ENCODE measurements at places on chromosomes 6 and 20.

GRCh38 chr6:27684264-27685211 lies 211.6 kb upstream of the ZNF184 start:
- DNase-seq, result peak; percentile 82

GRCh38 chr6:112482373-112482772 lies 135.2 kb downstream of the RFPL4B start:
- no peak for DNase-seq

- DNase-seq, result peak; percentile 80
Measured at GRCh38 chr20:50635676-50636600, 55.4 kb downstream of the RIPOR3 start.

- DNase-seq, result no peak
Measured at GRCh38 chr6:54621285-54621684, 225.3 kb upstream of the FAM83B start.

DNA sequence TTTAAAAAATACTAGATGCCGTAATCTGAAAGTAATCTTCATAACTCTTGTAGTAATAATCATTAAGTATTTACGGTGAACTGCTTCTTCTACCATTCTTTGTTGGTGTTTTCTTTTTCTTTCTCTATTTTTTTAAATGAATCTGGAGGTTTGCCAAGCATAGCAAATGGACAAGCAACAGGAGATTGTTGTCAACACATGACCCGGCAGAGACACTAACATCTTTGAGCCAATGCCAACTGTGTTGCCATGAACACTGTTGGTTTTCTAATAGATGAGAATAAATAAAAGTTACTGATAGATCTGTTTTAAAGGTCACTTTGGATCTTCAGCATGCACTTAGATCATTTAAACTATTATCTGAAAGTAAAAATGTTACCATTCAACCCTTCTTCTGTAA lies 523.6 kb upstream of the EYS start:
- no peak for DNase-seq

DNA sequence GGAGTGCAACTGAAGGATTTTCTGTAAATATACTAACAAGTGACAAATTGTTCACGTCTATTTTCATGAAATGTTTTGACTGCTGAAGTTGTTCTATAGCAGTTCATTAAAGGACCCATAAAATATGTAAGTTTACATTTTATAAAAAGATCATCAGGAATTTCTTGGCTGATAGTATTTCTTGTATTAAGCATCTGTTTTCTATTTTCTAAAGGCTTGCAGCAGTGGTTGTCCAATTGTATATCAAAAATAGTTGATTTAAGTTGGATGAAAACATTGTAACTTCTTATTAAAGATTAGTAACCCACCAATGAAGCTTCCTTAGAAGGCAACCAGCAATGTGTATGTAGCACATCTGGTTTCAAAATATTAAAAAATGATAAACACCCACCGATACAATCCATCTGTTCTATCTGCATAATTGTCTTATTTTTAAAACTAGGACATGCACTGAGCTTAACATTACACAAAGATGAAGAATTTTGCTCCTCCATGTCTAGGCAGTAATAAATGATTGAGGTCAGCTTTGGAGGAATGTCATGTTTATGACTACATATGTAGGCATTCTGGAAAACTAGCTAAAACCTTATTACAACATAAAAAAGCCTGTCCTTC lies 301.3 kb upstream of the TCF21 start:
- DNase-seq, result peak; percentile 18

GRCh38 chr20:48405909-48406308 lies 421.9 kb downstream of the PREX1 start:
- peak; percentile 48 for DNase-seq

- DNase-seq, result peak; percentile 78
Measured at GRCh38 chr20:20466341-20466879, 98.5 kb downstream of the INSM1 start.

- DNase-seq, result no peak
Measured at GRCh38 chr20:45465491-45466266, 3.9 kb upstream of the WFDC2 start.

DNA sequence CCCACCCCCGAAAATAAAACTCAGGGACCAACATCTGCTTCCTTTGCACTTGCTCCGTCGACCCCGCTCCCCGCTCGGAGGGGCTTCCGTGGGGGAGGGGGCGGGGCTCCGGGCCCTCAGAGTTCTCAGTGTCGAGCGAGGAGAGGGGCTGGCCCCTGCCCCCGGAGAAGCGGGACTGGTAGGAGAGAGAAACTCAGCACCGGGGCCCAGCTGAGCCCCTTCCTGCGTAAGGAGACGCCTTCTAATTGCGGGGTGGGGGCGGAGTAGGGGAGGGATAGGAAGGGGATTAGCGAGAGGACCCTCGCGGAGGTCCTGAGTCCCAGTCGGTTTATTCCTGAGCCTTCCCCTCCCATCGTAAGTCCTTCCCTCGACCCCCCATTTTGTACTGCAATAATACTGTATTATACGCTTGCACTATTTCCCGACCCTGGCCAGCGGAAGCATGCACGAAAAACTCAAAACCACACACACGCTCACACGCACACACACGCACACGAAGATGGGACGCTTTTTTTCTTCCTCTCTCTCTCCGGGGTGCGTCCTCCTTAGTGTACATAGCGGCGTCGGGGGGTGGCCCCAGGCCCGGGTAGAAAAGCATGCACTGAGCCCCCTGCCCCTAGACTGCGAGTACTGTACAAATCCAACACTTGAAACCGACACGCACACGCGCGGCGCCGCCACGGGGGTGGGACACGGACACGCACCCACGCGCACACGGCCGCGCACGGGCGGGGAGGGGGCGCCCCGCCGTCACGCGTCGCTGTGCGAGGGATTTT lies 22.1 kb upstream of the SLC22A7 start:
- no peak for DNase-seq

DNA sequence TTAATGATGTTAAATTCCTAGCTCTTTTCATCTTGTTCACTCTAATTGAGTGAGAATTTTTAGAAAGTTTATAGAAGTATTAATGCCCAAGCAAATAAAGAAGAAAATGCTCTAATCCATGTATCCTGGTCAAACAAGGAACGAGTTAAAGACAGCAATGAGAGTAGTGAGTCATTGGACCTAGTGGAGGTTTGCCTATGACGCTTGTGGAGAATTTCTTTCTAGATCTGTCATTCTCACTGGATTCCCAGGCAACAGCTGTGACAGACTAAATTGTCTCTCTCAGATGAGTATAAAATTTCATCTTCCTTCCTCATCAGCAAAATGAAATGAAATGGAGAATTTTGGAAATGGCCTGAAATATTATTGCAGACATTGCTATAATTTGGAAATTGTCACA lies 127.9 kb downstream of the COL19A1 start:
- DNase-seq, result peak; percentile 10

DNA sequence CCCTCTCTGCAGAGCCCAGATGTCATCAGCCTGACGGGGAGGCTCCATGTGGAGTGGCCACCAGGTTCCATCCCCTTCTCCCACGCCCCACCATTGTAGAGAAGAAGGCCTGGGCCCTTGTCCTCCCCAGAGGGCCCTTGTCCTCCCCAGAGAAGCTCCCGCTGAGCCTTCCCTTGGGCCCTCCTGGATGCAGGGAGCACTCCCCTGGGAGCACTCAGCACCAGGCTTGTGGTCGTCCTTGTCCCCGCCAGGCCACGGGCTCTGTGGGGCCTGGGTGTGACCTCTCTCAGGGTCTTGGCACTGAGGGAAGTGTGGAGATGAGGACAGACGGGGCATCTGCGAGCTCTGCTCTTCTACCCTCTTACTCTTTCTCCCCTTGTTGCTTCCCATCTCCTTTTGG lies 83.4 kb upstream of the NNAT start:
- DNase-seq, result no peak

DNA sequence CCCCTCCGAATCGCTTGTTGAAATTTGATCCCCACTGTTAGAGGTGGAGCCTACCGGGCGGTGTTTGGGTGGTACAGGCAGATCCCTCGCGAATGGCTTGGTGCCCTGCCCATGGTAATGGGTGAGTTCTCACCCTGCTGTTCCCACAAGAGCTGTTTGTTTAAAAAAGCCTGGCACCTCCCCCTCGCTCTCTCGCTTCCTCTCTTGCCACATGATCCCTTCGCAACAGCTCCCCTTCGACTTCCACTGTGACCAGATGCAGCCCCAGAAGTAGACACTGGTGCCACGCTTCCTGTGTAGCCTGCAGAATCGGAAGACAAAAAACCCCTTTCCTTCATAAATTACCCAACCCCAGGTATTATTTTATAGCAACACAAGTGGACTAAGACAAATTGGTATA lies 292.2 kb upstream of the QKI start:
- DNase-seq, result no peak

DNA sequence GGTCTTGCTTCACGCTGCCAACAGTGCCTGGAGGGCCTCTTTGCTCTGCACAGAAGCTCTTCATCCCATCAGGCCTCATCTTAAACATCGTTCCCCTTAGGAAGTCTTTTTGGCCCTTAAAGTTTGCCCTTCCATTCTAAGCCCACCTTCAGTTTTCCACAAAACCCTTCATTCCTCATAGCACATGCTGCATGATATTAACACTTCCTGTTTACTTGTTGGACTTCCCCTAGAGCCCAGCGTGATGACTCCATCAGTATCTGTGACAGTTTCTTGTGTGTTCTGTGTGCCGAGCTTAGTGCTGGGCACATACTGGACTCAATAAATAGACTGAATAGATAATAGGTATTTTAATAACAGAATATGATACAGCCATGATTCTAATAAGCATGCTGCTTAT lies 2.2 kb downstream of the NT5DC1 start:
- DNase-seq, result no peak

- DNase-seq, result no peak
Measured at GRCh38 chr6:54990001-54990400, 143.4 kb downstream of the FAM83B start.

DNA sequence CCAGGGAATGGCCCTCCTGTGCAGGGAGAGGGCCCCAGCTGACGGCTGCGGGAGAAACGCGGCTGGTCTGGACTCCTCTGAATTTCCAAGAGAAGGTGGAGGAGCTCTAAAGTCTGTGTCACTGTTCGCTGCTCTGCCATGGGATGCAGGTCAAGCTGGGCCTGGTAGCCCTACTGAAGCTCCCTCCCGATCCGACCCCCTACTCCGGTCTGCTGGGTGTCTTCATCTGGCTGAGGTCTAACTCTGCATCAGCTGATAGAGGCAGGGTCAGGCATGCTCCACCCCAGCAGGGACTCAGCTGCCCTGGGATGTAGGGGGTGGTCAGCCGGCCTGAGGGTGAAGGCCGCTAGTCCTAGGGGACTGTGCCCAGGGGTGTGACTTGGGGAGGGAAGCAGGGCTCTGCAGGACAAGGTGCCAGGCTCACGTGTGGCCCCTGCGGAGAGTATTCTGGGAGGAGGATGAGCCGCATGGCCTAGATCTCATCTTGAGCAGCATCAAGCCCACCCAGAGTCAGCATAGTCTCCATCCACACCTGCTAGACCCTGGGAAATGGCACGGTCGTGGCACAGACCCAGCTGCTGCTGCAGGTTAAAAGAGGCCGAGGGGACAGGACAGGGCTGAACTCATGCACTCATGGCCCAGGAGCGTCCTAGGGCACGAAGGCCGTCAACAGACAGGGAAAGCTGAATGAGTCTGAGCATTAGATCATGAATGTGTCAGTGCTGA lies 1.4 kb downstream of the CST3 start:
- no peak for DNase-seq

DNA sequence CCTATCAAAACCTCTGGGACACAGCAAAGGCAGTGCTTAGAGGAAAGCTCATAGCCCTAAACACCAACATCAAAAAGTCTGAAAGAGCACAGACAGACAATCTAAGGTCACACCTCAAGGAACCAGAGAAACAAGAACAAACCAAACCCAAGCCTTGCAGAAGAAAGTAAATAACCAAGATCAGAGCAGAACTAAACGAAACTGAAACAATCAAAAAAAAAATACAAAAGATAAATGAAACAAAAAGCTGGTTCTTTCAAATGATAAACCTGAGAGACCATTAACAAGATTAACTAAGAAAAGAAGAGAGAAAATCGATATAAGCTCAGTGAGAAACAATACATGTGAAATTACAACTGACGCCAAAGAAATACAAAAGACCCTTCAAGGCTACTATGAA lies 34.8 kb upstream of the RUNX2 start:
- no peak for DNase-seq

DNA sequence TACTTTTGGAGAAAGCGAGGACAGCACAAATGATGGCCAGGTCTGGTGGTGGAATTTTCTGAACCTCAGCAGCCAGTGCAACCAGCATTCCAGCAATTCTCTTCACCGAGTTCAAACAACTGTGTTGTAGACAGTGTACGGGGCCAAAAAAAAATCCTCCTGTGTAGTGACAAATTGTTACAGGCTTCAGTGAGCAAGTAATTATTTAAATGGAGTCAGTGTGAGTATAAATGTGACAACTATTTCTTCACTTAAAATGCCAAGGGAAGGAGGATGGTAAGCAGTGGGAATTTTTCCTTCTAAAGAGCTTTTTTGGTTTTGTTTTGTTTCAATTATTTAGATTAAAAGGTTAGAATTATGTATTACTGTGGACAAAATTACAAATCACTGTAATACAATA lies 154.1 kb downstream of the TMEM242 start:
- peak; percentile 48 for DNase-seq

GRCh38 chr20:58169450-58169849 lies 59.0 kb downstream of the ANKRD60 start:
- DNase-seq, result peak; percentile 71

DNA sequence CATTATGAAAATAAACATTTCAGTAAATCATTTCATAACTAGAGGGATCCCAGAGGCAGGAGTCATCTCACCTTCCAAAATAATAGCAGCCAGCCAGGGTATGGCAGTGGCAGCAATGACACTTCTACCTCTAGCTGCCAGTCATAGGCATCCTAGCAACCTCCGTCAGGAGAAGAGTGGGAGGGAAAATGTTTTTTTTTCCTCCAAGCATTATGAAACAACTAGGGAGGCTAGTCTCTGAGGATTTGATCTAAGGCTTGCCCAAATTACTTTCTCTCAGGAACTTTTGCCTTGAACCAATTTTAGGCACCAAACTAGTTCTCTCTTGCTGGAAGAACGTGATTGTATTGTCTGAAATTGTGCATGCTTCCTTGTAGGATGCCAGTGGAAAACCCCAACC lies 208.7 kb upstream of the PREP start:
- no peak for DNase-seq

GRCh38 chr6:139779988-139780774 lies 405.7 kb upstream of the CITED2 start:
- no peak for DNase-seq

DNA sequence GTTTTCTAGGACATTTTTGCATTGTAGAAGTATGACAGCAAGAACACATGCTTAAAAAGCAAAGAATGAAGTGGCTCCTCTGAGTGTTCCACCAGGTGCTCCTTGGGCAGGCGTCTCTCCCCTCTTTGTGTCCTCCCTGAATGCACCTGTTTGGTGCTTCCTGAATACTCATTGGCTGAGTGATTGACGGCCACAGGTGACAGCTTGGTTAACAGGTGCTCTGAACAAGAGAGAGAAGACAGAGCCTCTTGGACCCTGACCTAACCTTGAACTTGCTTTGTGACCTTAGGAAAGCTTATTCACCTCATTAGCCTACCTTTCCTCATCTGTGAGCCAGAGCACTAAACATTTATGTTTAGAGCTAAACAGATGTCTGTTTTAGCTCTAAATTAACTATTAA lies 93.7 kb downstream of the TULP4 start:
- no peak for DNase-seq

All from astrocyte of the hippocampus (primary cell).